Activated T-cell treated with anti-CD3 and anti-CD28 coated beads for 24 hours (primary cell): ENCODE measurements at places on chromosomes 4 and X.

DNA sequence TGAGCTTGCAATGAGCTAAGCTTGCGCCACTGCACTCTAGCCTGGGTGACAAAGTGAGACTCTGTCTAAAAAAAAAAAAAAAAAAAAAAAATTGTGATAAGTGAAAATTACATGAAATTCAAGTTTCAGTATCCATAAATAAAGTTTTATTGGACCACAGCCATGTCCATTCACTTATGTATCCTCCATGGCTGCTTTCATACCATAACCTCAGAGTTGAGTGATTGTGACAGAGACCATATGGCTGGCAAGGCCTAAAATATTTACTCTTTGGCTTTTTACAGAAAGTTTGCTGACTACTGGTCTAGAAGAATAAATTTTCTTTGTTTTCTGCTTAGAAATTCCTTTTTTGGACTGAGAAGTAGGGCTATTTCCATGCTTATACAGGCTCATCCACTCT lies 11.8 kb upstream of the SHISA3 start:
- DNase-seq, result no peak

- DNase-seq, result no peak
Observed at GRCh38 chrX:96027407-96027806, 657.2 kb upstream of the DIAPH2 start.

DNA sequence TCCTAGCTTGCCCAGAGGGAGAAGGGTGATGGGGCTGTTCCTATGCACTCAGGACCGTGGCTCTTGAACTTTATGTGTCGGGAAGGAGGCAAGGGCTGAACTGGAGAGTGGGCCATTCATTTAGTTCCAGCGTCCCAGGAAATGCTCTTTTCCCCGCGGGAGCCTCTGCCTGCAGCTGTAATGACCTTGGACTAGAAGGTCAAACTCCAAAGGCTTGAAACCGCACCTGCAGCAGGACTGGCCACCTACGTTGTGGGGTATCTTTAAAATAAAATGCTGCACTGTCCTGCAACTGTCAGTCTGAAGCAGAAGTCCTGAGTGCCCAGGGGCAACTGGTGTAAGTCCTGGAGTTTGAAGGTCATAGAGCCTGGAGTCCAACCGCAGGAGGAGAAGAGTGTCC lies 61.5 kb upstream of the LSM6 start:
- DNase-seq, result no peak

DNA sequence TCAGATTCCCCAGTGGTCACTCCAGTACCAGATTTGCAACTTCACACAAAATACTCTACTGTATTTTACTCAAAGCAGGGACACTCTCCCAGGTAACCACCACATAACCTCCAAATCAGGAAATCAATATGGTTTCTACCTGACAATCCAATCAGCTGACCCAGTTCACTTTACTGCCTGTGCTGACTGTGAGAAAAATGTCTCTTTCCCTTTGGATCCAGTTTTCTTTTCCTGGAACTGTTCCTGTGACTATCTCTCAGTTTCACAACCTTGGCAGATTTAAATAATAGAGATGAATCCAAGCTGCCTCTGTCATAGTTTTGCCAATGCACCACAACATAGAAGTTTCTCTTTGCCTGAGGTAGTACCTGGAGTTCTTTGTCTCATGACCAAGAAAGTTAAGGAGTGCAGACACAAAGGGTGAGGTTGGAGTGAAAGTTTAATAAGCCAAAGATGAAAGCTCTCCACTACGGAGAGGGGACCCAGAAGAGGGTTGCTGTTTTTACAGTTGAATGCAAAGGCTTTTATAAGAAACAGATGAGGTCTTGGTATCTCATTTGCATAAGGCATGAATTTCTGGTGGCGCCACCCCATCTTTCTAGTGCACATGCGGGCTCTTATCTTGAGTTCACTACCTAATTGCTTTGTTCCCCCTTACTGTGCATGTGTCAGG lies 29.7 kb upstream of the IL9R start:
- DNase-seq, result no peak

GRCh38 chr4:157888281-157888680 lies 284.5 kb downstream of the GASK1B start:
- DNase-seq, result no peak
